ENCODE measurements at places on chromosomes 5 and 9. TPM values are rescaled to one million over a fixed set of nuclear protein-coding genes. Genes with fewer than 3 reads are reported as not detected.
A peak's percentile ranks its signal among the peaks of the same experiment; 100 is the strongest.

The ZNF454 gene
- total RNA-seq, result 1.2 TPM

The FOXD4L3 gene
- total RNA-seq, result not detected

DNA sequence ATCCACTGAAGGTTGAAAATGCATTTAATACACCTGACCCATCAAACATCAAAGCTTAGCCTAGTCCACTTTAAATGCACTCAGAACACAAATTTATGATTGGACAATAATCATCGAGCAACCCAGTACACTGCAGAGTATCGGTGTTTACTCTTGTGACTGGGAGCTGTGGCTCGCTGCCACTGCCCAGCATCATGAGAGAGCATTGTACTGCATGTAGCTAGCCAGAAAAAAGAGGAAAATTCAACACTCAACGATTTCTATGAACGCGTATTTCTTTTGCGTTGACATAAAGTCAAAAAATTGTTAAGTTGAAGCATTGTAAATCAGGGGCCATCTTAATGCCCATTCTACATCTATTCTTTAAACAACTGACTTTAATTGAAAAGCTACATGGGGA, 95.1 kb upstream of the CD180 start:
- H3K36me3 ChIP-seq, result no peaks in the 10 kb centered on the region
- H3K27ac ChIP-seq, result peak overlapping the region; percentile 47
- peaks cover 14% of the 10 kb centered on the region for H3K4me1 ChIP-seq
- no peak for DNase-seq
- no peaks in the 10 kb centered on the region for H3K27me3 ChIP-seq
- no peak overlapping the region for H3K4me3 ChIP-seq

GRCh38 chr5:22938362-22938761, 85.2 kb upstream of the CDH12 start:
- H3K27me3 ChIP-seq, result no peaks in the 10 kb centered on the region
- no peak for DNase-seq
- no peak overlapping the region for H3K4me3 ChIP-seq
- no peak overlapping the region for H3K27ac ChIP-seq

- no peaks in the 10 kb centered on the region for H3K27me3 ChIP-seq
- DNase-seq, result no peak
- H3K27ac ChIP-seq, result no peak overlapping the region
- H3K4me3 ChIP-seq, result no peak overlapping the region
- no peaks in the 10 kb centered on the region for H3K4me1 ChIP-seq
- H3K36me3 ChIP-seq, result no peaks in the 10 kb centered on the region
Measured at GRCh38 chr9:92496396-92497176, 14.3 kb upstream of the ASPN start.

- H3K4me3 ChIP-seq, result no peak overlapping the region
- H3K27me3 ChIP-seq, result no peaks in the 10 kb centered on the region
- H3K27ac ChIP-seq, result peak overlapping the region; percentile 61
- peaks cover 16% of the 10 kb centered on the region for H3K4me1 ChIP-seq
- H3K36me3 ChIP-seq, result no peaks in the 10 kb centered on the region
Measured at GRCh38 chr5:96614110-96614691, 48.0 kb upstream of the CAST start.

- H3K36me3 ChIP-seq, result no peaks in the 10 kb centered on the region
- no peak overlapping the region for H3K4me3 ChIP-seq
- DNase-seq, result no peak
Measured at GRCh38 chr9:80874276-80874675, 815.1 kb downstream of the TLE1 start.

GRCh38 chr5:159189310-159189709, 20.0 kb downstream of the RNF145 start:
- DNase-seq, result no peak
- H3K27me3 ChIP-seq, result no peaks in the 10 kb centered on the region
- H3K27ac ChIP-seq, result no peak overlapping the region

- no peaks in the 10 kb centered on the region for H3K4me1 ChIP-seq
- DNase-seq, result no peak
- H3K4me3 ChIP-seq, result no peak overlapping the region
- H3K27me3 ChIP-seq, result no peaks in the 10 kb centered on the region
- H3K36me3 ChIP-seq, result no peaks in the 10 kb centered on the region
Measured at GRCh38 chr9:137354153-137354844, 52.2 kb upstream of the NRARP start.

DNA sequence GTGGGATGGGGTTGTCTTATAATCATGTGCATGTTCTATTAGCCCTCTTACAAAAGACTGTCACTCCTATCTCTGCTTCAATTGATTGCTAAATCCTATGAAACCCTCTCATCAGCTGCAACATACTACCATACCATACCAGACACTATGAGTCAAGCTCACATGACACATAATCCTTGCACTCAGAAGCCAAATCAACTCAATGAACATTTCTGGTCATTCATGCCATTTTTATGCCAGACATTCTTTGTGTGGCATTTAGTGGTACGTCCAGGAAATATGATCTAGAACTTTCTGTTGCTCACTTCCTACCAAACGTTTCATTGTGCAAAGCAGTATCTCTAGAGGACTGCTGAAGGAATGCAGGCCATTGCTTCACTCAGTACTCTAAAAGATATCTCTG, 159.2 kb upstream of the GNA14 start:
- no peak overlapping the region for H3K4me3 ChIP-seq
- DNase-seq, result no peak
- H3K36me3 ChIP-seq, result peaks cover 4% of the 10 kb centered on the region
- peaks cover 44% of the 10 kb centered on the region for H3K4me1 ChIP-seq
- H3K27me3 ChIP-seq, result no peaks in the 10 kb centered on the region

- H3K4me3 ChIP-seq, result no peak overlapping the region
- H3K27ac ChIP-seq, result no peak overlapping the region
- no peak for DNase-seq
- H3K27me3 ChIP-seq, result no peaks in the 10 kb centered on the region
- no peaks in the 10 kb centered on the region for H3K36me3 ChIP-seq
- no peaks in the 10 kb centered on the region for H3K4me1 ChIP-seq
Measured at GRCh38 chr5:96595300-96596090, 66.7 kb upstream of the CAST start.

GRCh38 chr9:35108461-35108860, 5.5 kb upstream of the STOML2 start:
- peaks cover 44% of the 10 kb centered on the region for H3K36me3 ChIP-seq
- H3K27ac ChIP-seq, result peak overlapping the region; percentile 7
- H3K27me3 ChIP-seq, result no peaks in the 10 kb centered on the region
- DNase-seq, result peak; percentile 11
- no peak overlapping the region for H3K4me3 ChIP-seq
